ENCODE measurements at places on chromosomes 7 and 10.
A peak's percentile ranks its signal among the peaks of the same experiment; 100 is the strongest.

DNA sequence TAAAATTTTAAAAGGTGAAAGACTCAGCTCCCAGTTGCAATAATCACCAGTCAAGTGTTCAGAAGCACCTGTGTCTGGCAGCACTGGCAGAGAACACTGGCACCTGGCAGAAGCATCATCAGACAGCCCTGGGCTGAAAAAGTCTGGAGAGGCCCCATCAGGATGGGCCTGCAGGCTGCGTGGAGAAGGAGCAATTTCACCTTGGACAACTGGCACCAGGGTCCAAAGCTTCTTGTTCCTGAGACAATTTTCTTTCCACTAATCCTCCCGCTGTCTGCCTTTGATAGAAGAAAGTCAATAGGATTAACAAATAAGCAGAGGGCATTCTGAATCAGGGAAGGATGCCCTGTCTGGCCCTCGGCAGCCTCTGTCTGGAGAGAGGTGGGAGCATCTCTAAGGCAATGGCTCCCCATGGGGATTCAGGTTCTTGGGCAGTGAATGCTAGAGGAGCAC, 6.5 kb downstream of the COBL start:
- no peak for DNase-seq

GRCh38 chr7:83036721-83037380, 125.8 kb downstream of the PCLO start:
- no peak for DNase-seq

GRCh38 chr7:106681815-106682495, 21.0 kb upstream of the CCDC71L start:
- no peak for DNase-seq

- no peak for DNase-seq
Measured at GRCh38 chr7:93836116-93836515, 54.4 kb downstream of the TFPI2 start.

DNA sequence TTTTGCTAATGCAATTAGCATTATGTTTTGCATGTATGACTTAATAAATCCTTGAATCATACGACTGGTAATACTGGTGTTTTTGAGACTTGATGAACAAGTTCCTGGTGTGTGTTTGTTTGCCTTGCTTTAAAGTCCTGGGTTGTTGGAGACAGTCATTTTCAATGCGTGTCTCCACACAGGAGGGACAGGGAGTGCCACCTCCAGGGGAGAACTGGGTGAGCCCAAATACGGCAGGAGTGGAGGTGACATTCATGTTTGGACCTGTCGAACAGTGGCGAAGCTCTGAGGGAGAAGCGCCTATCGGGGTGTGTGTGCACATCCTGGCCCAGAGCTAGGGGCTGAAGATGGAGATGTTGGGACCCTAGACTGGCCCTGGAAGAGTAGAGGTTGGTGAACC, 43.8 kb downstream of the DAGLB start:
- no peak for DNase-seq

- DNase-seq = no peak
Measured at GRCh38 chr10:9198611-9199010, 1144.1 kb downstream of the GATA3 start.

GRCh38 chr7:33534833-33535232, 370.5 kb upstream of the BMPER start:
- no peak for DNase-seq

GRCh38 chr7:155963771-155964195, 151.5 kb upstream of the SHH start:
- DNase-seq = no peak

DNA sequence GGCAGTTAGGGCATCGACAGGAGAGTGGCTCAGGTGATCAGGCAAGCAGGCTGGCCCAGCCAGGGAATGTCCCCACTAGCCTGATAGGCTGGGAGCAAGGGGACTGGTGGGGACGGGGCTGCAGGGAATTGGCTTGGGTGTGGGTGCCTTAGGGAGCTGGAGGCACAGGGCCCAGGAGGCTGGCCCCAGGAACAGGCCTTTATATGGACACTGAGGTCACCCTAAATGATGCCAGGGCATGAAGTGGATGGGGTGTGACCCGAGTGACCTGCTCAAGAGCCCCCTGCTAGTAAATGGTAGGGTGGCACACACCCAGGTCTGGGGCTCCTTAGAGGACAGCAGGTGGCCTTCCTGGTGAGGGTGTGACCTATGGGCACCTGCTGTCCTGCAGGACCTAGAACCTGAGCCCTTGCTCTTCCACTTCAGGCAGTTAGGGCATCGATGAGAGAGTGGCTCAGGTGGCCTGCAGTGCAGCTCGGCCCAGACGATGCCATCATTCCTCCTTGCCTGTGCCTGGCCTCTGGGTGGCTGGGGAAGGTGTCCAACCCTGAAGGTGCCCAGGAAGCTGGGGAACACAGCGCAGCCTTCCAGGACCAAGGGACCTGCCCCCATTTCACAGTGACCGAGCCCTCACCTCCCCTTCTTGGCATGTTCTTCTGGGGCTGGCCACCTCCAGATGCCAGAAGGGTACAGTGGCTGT, 51.7 kb upstream of the LEP start:
- DNase-seq = no peak

GRCh38 chr7:133479456-133480065, 226.7 kb downstream of the EXOC4 start:
- DNase-seq = no peak

DNA sequence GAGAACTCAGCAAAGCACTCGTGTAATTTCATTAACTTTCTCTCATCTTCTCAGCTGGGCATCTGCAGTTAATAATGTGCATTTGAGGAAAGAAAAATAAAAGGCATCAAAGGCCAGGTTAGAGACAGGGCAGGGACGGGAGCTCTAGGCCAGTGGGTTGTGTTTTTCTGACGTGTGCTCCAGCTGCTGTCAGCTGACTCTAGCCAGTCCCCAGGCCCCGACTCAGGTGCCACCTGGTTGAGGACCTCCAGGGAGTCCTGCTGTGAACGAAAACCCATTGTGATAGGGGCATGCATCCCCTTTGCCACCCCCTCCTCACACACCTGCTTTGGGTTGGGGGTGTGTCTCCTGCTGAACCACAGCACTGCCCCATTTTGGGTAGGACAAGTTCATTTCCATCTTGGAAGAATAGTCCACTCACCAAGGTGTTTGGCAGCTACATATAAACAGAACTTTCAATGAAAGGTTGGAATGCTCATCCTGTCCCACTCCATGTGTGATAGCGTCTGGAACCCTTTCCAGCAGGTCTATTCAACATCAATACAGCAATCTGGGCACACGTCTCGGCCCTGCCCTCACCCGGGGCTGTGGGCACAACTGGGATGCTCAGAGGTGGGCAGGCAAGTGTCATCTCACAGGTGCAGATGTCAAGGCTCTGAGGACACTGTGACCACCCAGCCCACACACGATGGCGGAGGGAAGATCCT, 146.1 kb upstream of the FAM20C start:
- DNase-seq = no peak

DNA sequence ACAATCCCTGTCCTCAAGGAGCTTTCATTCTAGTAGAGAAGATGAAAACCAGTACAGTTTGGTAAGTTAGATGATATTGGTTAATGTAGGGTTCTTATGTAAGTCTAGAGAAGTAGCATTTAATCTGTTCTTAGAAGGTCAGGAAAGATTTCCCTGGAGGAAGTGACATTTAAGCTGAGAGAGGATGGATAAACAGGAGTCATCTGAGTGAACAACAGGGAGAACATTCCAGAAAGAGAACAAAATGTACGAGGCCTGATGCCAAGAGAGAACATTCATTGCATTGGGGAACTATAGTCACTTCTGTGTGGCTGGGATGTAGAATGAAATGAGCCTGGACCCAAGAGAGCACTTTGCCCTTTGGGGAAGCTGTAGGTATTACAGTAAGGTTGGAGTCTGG, 88.0 kb downstream of the CFTR start:
- DNase-seq = no peak

DNA sequence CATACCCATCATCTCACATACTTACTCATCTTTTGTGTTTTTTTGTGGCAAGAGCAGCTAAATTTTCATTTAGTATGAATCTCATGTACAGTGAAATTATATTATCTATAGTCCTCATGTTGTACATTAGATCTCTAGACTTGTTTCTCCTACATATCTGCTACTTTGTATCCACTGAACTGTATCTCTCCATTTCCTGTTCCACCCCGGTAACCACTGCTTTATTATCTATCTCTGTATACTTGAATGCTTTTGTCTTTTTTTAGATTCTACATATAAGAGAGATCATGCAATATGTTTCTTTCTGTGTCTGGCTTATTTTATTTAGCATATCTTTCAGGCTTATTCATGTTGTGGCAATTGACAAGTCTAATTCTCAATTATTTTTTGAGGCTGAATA, 125.1 kb downstream of the ANKRD7 start:
- no peak for DNase-seq

DNA sequence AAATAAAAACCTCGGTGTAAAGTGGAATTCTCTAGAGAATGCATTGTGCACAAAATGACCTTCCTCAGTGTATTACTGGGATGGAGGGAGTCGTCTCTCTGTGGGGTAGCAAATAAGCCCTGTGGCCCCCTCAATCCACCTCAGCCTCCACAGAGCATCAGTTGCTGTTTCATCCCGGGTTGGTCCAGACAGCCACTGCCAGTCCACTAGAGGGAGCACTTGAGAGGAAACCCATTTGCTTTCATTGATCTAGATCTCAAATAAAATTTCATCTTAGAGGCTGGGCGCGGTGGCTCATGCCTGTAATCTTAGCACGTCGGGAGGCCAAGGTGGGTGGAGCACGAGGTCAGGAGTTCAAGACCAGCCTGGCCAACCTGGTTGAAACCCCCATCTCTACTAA, 1128.7 kb downstream of the CNTNAP2 start:
- no peak for DNase-seq

DNA sequence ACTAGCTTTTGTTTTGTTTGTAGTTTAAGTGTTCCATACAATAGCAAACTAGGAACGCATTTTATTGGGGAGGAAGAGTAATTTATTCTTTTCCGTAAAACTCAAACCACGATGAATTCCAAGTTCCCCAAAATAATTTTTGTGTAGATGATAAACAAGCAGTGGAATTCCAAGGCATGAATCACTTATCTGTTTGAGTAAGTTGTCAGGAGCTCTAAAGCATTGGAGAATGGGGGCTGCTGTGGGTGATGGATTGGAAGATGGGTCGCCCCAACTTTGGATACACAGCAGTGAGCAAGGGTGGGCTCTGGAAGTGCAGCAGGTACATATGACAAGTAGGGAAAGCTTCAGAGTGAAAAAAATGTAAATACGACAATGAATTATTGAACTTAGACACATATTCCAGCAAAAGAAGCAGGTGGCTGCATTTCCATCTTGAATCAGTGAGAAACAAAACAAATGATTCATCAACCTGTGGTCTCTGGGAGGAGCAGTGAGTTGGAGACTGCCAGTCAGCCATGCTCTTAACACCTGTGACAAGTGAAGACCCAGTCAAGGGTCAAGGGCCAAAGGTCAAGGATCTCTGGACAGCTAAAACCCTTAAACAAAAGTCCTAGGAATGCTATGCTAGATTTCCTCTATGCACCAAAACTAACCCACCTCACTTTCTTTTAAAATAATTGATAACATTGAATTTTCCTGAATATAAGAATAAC, 34.2 kb upstream of the ADRB1 start:
- DNase-seq = no peak

GRCh38 chr7:92631067-92631849, 41.1 kb upstream of the FAM133B start:
- no peak for DNase-seq

DNA sequence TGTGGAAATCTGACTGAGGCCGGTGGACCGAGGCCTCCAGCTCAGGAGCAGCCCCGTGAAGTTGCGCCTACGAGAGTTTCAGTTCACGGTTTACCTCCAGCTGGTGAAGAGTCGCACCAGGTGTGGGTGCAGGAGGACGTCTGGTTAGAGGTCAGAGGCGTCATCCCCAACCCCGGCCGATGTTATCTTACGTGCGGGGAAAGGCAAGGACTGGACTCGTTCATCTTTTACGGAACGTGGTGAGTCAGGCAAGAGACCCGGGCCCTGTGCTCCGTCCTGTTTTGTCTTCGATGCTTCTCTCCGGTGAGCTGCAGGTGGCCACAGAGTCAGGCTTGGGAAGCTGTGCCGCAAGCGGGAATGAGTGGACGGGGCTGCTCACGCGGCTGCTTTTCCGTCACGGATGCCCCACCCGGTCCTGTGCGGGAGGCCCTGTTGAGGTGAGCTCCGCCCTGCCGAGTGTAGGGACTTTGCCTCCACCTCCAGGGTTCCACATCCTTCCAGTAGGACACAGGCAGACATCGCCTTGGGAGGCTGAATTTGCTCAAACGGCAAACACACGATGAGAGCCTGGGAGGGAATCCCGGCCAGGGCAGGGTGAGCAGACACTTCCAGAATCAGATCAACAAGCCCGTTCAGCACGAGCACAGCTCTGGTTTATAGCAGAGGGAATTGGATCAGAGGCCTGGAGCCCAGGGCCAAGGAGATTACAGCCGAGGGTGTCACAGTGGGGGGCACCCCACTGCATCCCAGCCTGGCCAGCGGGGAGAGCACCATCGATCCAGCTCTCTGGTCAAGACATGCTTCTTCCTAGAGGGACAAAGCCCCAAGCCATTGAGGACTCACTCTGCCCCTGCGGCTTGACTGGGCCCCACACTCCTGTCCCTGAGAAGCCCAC, 50.1 kb upstream of the INPP5A start:
- DNase-seq = no peak

GRCh38 chr10:56771343-56771742, 410.3 kb upstream of the ZWINT start:
- no peak for DNase-seq

GRCh38 chr7:143255564-143255963, 7.7 kb upstream of the GSTK1 start:
- no peak for DNase-seq

DNA sequence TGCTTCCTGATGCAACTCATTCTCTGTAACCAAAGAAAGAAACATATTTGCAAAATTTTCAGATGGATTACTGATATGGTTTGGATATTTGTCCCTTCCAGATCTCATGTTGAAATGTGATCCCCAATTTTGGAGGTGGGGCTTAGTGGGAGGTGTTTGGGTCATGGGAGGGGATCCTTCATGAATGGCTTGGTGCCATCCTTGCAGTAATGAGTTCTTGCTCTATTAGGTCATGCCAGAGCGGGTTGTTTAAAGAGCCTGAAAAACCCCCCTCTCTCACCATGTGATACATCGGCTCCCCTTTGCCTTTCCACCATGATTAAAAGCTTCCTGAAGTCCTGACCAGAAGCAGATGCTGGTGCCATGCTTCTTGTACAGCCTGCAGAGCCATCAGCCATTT, 43.8 kb upstream of the PRKG1 start:
- no peak for DNase-seq

DNA sequence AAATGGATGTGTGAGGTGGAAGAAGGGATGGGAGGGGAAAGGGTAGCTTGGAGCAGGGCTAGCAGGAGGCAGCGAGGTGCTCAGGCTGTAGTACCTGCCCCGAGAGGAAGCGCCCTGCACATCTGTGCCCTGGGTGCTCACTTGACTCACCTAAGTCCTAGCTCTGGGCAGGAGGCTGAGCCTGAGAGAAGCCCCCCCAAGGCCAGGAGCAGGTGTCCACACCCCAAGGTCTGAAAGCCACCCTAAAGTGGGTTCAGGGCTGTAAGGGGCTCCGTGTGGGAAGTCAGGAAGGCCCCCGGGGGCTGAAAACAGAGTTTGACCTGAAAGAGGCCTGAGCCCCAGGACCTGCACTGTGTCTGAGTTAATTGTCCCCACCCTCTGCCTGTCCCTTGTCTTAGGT, 95.8 kb upstream of the PODXL start:
- no peak for DNase-seq

GRCh38 chr7:11128498-11128897, 154.8 kb downstream of the PHF14 start:
- DNase-seq = peak; percentile 3
